ENCODE measurements at places on chromosomes 4 and X.

DNA sequence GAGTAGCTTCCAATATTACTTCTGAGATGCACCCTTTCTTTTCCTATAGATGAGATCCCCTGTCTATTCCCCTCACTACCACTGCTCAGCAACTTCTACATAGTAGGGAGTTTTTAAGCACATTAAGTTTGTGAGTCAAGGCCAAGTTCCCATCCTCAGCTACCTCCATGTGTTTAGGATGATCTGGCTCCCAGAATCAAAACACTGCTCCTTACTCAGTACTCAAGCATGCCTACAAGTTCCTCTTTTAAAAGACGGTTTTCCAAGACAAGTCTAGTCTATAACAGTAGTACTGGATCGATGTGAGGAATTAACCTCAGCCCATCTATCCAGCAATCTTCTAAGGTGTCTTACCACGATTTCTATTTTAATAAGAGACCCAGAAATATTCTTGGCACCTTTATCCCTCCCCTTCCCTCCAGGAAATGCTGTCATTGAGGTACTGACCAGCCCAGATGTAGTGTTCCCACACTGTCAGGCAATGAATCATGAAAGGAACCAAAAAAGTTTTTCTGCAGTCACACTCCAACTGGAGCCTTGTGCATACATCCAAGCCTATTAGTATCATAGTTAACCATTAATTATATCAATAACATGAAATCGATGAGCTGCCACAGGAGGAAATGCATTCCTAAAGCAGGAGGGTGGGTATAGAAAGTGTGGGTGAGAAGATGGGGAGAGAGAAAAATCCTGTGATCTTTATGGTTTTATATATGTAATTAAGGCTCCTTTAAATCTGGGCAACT lies 29.6 kb downstream of the AREG start:
- no peak for DNase-seq

GRCh38 chr4:88251924-88252323 lies 32.4 kb downstream of the PPM1K start:
- DNase-seq: no peak

DNA sequence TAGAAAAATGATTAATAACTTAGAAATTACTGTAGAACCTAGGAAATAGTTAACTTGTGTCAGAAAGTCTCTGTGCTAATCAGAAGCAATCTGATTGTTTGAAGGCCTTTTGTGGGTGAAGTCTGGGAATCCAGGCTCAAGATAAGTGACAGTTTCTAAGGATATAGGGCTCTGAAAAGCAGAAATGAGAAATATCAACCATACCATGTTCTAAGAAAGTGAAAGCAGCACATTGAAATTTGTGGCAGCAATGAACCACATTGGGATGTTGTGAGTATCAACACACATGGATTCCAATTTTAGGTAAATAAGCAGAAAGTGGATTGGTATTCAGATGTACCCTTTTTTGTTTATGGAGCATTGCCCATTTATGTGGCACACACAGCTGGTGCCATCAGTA lies 464.6 kb downstream of the IL15 start:
- no peak for DNase-seq

DNA sequence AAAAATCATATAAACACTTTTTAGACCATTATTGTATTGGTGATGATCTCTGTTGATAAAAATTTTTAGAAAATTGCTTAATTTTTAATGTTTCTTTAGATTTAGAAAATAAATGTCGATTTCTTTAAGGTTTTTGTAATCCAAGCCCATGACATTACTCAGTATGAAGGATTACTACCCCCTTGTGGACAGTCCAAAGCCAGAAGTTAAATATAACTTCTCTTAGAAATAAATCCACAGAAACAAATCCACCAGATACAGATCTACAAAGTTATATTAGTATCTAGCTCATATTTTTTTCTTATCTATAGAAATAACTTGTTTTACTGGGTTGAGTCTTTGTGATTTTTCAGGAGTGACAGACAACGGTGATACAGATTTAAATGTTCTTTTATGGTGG lies 18.9 kb downstream of the TIFA start:
- no peak for DNase-seq

DNA sequence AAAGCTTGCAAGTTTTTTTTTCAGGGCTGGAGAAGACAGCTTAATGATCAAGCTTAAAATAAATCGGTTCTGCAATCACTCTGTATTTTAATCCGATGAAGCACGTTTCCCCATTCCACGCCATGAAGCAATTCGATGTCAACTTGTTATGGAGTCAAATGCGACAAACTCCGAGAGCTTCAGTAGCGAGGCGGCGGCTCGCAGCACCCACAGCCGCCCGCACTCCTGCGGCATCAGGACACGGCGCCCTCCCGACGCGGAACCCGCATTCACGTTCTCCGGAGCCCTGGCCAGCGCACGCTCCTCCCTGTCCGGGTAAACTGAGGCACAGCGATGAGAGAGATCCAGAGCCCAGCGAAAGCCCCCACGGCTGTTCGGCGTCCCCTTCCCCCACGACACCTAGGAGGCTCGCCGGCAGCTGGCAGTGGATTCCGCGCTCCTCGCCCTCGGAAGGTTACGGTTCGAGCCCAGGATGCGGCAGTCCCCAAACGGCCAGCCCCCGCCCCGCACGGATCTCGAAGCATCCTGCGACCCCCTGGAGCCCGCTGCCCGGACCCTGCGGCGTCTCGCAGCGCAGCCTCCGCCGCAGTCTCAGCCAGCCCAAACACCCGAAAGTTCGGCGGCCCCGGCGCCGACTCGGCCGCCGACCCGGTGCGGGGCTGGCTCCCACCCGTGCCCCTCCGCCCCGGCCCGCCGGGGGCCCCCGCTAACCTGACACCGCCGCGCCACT lies 507 bp downstream of the MFAP3L start:
- DNase-seq: peak; percentile 9

DNA sequence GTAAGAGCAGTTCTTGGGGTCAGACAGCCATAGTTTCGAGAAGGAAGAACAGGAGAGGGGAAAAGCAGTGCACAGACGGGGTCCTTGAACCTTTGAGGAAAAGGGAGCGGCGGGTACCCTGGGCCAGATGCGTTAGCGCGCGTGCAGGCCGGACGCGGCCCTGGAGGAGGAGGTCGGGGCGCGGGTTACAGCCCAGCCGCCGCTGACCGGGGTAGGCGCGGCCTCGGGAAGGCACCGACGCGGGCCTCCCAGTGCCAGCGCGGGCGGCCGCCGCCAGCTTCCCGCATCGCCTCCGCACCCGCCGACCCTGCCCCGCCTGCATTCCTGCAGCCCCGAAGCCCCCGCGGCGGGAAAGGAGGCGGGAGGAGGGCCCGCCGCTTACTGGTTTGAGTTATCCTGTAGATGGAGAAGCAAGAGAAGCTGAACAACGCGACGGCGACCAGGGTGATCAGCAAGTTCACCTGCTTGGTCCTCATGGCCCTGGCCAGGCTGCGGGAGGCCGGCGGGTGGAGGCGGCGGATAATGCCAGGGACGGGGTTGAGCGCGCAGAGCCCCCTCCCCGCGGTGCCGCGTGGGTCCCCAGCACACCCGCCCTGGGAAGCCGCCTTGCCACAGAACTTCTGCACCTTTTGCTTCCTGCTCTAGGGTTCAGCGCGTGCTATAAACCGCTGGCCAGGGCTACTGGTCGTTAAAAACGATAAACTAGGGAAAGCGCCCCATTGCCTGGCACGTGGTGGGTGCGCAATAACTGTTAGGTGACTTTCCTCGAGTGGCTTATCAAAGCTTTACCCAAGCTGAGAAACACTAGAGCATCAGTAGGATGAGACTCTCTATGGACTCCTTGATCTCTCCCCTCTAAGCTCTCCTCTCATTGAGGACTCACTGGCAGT lies at the start of gene MGAT4D:
Gene MGAT4D (minus strand): TSS at position 547 of the 890 bp plus-strand sequence. CDS start 71 bp downstream, at position 476.
- DNase-seq: no peak

GRCh38 chr4:61921920-61922319 lies 721.8 kb downstream of the ADGRL3 start:
- no peak for DNase-seq

GRCh38 chr4:82626251-82626868 lies 64.6 kb upstream of the TMEM150C start:
- DNase-seq: no peak

- no peak for DNase-seq
Measured at GRCh38 chrX:118047446-118048186, 69.0 kb downstream of the KLHL13 start.

GRCh38 chrX:15856222-15856587 lies 1.6 kb upstream of the AP1S2 start:
- no peak for DNase-seq

- DNase-seq: no peak
Measured at GRCh38 chr4:14864365-14865030, 137.8 kb upstream of the CPEB2 start.

GRCh38 chr4:136277741-136278140 lies 1254.6 kb downstream of the PCDH18 start:
- DNase-seq: no peak

GRCh38 chr4:82437285-82438005 lies 7.1 kb downstream of the ENOPH1 start:
- no peak for DNase-seq
